Left hindlimb (tissue), 1 donor: ENCODE measurements at places on chromosomes 7 and 10.

GRCh38 chr7:7977774-7978173 lies 9.2 kb downstream of the GLCCI1 start:
- no peak for DNase-seq

GRCh38 chr7:26664274-26664673 lies 200.1 kb downstream of the SKAP2 start:
- DNase-seq: no peak

DNA sequence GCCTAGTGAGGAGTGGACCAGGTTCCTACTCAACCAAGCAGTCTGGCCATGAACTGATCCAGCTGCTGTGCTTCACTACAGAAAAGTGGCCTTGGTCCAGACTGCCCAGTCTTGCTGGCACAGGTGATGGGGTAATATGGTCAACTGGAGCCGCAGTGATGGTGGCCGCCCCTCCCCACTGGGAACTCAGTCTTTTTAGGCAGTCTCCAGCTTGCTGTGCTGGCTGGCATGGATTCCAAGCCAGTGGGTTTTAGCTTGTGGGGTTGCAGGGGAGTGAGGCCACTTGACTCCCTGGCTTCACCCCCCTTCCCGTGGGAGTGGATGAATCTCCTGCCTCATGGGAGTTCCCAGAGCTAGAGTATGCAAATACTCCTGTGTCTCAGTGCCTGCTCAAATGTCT lies 52.7 kb upstream of the CDK6 start:
- DNase-seq: no peak

- no peak for DNase-seq
Observed at GRCh38 chr7:95929710-95930280, 157.4 kb downstream of the DYNC1I1 start.

- DNase-seq: peak; percentile 50
Observed at GRCh38 chr10:132595854-132596253, 58.3 kb downstream of the INPP5A start.
